Fibroblast of skin of right quadriceps (primary cell): ENCODE measurements at places on chromosomes 2 and 18.

DNA sequence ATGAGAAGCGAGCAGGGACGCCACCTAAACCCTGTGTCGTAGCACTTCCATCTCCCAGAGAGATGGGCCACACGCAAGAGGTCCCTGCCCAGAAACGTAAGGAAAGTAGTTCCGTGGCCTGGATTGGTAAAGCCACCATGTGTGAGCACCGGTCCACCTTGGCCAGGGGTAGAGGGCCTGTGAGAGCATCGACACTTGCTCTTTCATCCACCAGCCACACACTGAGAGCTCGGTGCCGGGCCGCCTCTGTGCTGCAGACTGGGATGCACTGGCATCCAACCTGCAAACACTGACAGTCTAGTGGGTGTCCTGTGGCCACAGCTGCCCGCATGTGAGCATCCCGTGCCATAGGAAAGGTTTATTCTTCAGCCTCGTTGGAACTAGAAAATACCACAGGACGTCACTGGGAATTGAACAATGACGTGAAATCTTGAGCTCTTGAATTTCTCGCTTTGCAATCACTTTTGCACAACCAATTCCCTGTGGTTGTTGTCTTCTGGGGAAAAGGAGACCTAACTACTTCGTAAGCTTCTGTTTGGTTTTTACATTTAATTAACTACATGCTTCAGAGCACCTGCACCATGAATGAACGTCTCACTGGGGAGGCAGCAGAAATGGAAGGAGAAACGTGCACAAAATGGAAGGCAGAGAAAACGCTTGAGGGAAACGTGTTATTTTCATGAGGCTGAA lies 212.0 kb upstream of the RAB6C start:
- no peak for DNase-seq

DNA sequence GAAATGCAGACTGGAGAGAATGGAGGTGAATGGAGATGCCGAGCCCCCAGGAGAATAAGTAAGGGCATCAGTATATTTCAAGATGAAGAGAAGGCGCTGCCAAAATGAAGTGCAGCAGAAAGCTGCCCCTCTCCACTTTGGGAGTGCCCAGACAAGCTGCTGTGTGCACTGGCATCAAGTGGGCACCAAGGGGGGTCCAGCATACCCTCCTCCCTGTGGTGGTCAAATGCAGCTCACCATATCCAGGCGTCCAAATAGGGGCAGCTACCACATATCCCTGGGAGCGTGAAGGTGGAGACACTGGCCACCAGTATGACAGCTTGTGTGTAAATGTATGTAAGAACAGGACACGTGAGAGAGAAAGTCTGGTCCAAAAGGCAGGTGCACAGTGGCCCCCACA lies 236.6 kb downstream of the KLHL29 start:
- DNase-seq = no peak

DNA sequence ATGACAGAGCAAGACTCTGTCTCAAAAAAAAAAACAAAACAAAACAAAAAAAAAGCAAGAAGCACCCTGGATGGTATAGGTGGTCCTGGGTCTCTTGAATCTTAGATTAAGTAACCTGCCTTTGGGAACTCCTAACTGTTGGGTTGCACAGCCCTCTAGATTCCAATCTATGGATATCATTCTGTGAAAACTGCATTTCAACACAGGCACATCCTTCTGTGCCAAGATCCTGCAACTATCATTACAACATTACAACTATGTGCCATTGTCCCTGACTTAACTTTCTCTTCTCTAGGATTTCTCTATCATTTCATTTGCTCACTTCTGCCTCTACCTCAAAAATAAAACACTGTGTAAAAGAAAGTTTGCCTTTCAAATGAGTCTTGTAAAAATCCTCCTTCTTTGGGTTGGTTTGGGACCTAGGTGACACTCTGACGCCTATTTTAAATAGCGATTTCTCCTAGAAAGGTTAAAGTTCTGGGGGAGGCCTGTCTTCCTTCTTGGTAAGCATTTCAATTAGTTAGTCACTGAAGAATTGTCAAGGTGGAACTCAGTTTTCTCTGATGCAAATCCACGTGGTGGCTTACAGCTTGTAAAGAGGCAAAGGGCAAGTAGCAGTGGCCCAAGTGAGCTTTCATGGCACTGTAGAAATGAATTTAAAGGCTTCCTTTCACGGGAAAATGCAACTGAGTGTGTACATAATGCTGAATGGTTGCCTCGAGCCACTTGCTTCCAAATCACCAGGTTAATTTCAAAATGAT lies 9.2 kb downstream of the LGALSL start:
- peak; percentile 21 for DNase-seq

DNA sequence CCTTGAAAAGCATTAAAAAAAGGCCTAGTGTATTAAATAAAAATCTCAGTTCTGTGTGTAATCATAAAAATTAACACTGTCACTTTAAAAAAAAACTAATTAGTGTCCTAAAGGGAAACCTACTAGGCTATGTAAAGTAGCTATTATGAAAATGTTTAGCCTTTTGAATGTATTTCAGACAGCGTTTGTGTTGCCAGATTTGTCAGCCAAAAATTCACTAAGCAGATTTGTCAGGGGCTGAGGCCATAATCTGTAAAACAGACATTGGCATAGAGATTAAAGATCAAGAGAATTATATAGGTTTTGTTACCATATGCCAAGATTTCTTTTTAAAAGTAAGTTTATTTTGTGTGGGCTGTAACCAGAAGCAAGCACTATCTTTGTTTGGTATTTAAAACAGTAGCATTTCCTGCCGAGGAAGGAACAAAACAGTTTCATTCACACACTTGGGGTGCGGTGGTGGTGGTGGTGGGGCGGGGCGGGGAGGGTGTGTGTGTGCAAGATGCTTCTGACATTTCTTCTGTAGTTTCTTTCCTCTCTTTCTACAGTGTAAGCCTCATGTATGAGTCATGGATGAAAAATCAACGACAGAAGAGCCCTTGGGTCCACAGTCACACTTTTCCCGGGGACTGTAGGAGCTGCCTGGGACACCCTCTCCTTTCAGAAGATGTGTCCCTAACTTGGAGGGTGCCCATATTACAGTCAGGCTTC lies 328.5 kb upstream of the FANCL start:
- DNase-seq = peak; percentile 41

GRCh38 chr18:48059455-48060010 lies 129.1 kb upstream of the SMAD2 start:
- DNase-seq = no peak

DNA sequence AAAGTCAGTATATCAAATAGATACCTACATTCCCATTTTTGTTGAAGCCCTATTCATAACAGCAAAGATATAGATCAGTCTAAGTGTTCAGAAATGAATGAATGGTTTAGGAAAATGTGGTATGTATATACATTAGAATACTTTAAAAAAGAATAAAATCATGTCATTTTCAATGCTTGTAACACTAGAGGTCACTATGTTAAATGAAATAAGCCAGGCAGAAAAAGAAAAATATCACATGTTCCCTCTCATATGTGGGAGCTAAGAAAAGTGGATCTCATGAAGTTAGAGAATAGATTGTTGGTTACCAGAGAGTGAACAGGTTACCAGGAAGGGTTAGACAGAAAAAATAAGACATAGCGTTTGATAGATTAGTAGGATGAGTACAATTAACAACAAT lies 1111.0 kb upstream of the SLC39A10 start:
- no peak for DNase-seq

DNA sequence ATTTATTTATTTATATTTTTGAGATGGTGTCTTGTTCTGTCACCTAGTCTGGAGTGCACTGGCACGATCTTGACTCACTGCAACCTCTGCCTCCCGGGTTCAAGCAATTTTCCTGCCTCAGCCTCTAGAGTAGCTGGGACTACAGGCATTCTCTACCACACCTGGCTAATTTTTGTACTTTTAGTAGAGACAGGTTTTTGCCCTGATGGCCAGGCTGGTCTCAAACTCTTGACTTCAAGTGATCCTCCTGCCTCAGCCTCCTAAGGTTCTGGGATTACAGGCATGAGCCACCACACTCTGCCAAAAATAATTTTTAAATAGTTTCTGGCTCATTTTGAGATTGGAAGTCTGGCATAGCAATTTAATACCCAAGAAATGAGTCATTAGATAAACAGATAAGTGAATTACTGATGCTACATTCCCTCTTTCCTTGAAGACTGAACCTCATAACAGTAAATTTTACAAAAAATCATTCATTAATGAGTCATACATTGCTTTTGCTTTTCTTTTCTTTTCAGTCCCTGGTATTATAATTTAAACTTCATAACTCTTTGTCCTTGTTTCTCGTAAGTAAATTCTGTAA lies 881.6 kb upstream of the PIK3C3 start:
- DNase-seq = peak; percentile 89

DNA sequence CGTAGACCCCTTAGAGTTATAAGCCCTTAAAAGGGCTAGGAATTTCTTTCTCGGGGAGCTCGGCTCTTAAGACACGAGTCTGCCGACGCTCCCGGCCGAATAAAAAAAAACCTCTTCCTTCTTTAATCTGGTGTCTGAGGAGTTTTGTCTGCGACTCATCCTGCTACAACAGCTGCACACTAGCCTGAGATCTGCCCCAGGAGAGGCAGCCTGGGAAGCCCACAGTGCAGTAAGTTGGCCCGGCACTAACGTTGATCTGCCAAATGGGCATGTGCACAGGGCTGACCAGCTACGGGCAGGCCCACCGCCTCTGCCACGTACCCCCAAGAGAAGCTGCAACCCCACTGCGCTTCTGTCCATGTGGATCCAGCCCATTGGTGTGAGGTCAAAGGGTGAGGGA lies 8.4 kb upstream of the LIMS2 start:
- no peak for DNase-seq

DNA sequence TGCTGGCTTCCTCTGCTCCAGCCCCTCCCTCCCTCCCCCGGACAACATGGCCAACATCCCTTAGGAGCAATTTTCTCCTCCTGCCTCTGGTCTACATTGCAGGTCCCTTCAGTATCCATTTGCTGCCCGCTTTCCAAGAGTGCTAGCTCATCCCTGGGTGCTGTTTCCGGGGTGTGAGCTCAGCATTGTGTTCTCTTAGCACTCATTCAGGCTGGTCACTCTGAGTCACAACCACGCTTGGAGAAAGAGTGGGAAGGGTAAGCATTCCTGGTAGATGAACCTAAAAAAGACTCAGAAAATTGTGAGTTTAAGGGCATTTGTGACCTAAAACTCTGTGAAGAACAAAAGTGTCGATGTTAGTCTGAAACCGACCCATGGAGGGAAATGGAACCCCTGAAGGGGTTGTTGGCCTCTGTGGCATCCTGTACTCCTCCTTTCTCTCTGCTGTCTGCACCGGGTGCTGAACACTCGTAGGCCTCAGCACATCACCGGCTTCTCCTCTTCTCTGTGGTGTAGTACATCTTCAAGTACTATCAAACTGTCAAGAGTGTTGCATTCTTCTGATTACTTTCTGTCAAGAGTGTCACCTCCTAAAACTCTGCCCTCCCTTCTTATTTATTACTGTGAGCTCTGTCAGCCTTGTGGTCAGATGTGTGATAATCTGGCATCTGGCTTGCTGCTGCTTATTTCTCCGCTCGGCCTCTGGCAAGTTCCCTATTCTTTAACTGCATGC lies 73.0 kb downstream of the CTNNA2 start:
- DNase-seq = no peak

GRCh38 chr2:12083081-12083581 lies 336.7 kb downstream of the LPIN1 start:
- no peak for DNase-seq

DNA sequence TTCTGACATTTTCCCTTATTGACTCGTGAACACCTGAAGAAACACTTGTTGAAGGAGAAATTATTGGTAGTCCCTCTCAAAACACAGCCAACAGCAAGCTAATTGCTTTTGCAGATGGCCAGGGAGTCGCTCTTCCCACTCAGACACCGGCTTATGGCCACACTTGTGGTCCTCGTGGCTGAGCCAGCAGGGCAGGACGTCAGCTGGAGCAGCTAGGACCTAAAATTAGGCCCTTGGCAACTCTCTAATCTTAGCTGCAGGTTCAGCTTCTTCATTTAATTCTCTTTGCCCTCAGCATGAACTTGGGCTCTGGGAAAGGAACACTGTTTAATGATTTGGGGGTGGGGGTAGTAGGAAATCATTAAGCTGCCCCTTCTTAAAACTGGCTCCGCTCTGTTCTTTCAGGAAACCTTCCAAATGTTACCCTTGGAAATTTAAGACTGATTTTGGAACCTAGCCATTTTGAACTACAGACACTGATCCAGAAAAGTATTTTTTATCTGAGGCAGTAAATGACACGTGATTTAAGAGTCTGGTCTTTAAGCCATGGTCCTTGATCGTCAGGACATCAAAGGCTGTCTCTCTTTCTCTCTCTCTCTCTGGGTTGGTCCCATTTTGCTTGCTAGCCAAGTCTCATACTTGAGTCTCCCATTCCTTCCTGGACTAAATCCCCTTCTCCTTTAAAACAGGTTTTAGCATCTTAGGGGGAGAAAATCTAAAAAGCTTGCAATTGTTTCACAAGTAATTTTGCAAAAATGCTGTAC lies 77.5 kb downstream of the CDK15 start:
- no peak for DNase-seq
